ENCODE measurements at places on chromosomes 4 and X.

DNA sequence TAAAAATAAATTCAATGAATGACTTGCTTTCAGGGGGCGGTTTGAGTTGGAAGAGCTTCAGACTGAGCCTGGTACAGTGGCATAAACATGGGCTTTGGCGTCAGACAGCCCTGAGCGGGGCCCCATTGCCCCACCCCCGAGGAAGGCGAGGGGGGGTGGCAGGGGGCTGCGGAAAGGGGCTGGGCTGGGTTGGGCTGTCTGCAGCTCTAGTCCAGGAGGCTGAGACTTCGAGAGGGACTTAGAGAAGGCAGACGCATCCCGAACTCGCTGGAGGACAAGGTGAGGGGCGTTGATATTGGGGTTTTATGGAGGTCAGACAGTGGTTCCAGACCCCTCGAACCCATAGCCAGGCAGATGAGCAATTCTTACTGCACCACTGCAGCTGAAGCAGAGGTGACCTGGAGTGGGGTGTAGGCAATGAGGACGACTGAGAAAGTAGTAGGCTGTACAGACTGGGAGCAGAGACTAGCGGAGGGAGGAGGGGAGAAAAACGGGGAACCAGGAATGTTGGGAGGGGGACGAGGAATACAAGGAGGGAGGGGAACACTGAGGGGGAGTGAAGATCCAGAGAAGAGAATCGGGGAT lies at the start of gene MAGED2:
Gene MAGED2, plus strand, starts transcription at position 222 of the 585 bp plus-strand sequence. CDS start 1,587 bp downstream, outside the sequence.
- no peak for DNase-seq

DNA sequence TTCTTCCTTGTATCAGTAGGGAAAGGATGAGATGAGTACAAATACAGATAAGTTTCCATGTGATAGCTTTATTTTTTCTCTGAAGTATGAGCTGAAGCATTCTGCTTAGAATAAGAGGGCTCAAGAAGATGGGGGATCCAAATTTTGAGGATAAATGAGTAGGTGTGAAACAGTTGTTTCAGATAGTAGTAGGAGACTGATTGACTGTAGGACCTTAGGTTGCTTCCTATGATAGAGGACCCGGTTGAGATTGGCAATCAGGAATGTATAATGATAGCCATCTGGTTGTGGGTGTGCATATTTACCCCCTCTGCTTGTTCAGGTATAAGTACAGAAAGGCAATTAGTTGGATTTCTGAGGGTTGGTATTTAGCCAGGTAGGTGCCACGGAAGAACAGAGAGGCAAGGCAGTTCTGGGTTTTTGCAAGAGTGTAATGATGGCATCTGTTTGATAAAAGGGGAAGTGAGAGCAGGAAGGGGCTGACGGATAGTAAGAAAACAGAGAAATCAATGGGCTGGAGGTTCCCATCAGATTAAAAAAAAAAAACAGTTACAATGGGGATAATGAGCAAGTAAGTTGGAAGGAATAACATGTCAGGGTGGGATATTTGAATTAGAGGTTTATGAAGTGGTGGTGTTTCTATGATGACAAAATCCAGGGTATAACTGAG lies 13.7 kb downstream of the OCRL start:
- DNase-seq = no peak

DNA sequence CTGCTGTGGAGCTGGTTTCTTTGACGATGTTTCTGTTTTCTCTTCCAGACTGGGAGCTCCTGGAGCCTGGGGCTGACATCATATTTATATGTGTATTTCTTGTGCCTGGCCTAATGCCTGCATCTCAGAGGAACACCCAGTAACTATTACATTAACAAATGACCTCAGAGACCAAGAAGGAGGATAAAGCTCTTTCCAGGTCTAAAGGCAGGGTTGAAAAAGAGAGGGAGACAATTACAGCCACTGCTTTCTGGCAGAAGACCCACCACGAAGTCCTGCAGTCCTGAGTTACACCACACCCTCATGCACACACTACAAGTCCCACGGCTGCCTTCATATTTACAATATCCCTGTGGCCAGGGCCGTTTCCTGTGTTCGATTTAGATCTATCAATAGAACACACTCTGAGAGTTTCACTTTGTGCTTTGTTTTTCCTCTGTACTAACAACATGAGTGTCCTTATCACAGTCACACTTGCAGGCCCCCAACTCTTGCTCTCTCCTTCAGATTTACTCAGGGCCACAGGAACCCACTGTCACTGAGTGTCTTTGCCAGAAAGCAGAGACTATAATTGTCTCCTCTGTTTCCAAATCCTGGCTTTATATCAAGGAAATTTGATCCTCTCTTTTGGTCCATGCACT lies 535.5 kb downstream of the MID1IP1 start:
- DNase-seq = no peak

- DNase-seq = no peak
Observed at GRCh38 chr4:48296365-48296764, 26.7 kb upstream of the TEC start.

DNA sequence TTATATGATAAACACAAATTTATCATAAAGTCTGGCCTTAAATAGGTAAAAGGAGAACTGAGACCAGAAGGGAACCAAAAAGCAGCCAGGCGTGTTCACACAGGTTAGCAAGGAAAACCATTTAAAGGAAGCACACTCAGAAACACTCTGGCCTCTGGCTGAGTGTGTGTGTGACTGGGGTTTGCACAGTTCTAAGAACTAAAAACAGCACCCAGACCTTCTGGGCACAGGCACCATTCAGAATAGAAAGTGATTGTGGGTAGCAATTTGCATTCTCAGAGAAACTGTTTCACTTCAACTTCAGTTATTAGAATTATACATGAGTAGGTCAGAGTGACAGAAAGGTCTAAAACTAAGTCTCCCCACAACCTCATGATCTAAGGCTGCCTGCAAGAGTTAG lies 10.0 kb downstream of the GPR82 start:
- DNase-seq = no peak

DNA sequence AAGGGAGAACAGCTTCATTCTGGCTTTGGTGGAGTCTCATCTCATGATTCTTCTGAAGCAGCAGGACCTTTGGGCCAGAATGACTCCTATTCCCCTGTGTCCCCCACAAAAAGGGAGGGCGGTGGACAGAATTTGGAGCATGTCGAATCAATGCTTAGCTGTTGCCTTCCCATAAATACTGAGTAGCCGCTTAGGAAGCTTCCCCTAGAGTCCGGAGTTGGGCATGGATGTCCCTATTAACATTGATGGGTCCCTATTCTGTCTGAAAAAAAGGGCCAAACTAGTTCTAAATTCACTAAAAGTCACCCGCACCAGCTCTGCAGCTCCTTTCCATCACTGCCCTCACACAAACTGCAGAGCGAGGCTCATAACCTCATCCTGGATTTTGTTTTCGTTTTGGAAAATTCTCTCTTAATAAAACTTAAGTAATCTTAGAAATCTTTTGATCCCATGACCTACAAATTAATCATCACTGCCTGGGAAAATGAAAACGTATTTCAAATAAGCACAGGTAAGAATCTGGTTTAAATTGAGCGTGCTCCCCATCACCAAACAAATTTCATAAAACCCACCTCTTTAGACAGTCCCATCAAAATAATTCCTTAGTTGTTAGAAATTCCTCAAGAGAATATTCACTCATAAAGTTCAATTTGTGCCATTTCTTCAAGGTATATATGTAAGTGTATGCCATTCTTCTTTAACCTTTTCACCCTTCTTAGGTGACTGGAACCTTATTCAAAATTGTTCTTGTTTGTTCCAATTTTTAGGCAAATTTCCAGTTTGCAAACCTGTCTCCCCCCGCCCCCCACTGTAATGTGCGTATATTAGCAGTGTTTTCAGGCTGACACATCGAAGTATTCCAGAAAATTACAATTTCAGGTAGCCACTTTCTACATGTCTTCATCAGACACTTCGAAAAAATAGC lies 53.3 kb upstream of the NKAP start:
- no peak for DNase-seq

GRCh38 chr4:112973750-112974251 lies 75.7 kb upstream of the ANK2 start:
- no peak for DNase-seq

- DNase-seq = no peak
Observed at GRCh38 chrX:42220083-42220482, 296.7 kb upstream of the CASK start.

DNA sequence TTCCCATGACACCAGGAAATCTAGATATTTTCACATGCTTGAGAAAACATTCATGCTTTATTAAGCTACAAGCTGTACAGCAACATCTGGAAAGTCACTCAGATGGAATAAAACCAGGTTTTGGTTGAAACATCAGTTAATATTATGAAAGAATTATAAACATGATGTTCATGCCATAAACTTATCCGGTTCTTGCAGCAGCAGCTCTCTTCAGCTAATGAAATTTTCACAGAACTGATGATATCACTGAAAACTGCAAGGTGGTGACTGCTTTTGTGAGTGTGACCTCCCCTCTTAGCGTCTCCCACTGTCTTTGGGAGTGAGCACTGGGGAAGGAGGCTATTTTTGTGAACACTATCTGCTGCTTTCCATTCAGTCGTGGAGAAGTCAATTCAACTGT lies 56.9 kb downstream of the ARHGAP10 start:
- DNase-seq = no peak

GRCh38 chrX:154333837-154334271 lies 38.3 kb downstream of the TKTL1 start:
- no peak for DNase-seq

DNA sequence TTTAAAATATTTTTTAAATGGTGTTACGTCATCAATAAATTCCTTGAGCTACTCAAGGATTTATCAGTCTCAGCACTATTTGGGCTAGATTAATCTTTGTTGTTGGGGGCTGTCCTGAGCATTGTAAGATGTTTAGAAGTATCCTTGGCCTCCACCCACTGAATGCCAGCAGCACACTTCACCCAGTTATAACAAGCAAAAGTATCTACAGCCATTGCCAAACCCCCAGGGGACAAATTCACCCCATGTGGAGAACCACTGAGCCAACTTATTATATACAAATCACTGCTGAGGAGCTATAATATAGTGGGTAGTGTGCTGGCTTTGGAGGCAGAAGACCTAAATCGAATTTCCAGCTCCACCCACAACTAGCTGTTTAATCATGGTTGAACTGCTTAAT lies 58.3 kb downstream of the ATP10D start:
- DNase-seq = no peak

GRCh38 chr4:1693131-1693896 lies 9.2 kb upstream of the FAM53A start:
- no peak for DNase-seq

- no peak for DNase-seq
Observed at GRCh38 chr4:15513545-15513944, 43.9 kb downstream of the CC2D2A start.

- no peak for DNase-seq
Observed at GRCh38 chrX:9493936-9494335, 29.1 kb downstream of the TBL1X start.

GRCh38 chrX:115894087-115894486 lies 276.5 kb upstream of the AGTR2 start:
- peak; percentile 37 for DNase-seq

GRCh38 chr4:155032521-155033229 lies 175.8 kb upstream of the NPY2R start:
- no peak for DNase-seq

GRCh38 chrX:39421006-39421405 lies 619.7 kb downstream of the MID1IP1 start:
- no peak for DNase-seq

DNA sequence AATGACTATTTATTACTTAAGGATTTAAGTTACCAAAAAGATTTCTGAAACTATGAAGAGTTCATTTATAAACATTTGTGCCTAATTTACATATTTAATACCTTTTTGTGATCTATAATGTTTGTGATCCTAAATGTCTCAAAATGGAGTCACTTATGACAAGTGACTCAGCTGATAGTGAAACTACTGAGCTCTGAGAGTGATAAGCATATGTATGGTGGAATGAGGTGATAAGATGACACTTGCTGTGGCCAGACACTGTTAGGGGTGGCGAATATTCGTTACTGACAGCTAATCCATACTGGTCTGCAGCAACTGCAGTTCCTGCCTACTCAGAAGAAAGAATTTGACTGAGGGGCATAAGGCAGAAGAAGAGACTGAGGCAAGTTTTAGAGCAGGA lies 5.5 kb upstream of the NXF3 start:
- DNase-seq = no peak

DNA sequence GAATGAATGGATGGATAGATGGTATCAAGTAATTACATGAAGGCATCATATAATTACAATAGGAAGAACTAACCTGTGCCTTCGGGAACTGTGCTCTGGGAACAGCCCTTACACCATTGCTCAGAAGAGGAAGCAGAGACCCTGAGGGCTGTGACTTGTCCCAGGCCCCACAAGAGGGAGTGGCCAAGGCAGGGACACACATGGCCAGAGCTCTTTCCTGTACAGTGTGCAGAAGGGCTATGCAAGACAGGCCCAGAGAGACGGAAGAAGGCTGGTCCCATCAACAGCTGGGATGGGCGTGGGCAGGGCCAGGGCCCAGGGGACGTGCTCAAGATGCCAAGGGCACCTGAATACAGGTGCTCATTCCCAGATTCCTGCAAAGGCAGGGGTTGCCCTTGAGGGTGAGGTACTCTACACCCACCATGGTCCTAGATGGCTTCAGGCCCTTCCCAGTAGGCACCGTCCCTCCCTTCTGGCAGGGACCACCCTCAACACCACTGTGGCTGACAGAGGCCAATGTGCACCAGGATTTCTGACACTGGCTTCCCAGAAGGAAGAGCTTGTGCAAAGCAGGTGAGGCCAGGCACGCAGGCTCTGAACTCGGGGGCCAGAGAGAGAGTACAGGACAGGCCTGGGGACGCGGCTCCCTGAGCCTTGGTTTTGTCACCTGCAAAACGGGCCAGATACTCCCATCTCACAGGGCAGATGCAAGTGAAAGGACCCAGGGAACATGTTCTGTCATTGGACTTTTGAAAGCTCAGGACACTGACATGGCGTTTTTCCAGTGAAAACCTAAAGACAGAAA lies 1.7 kb downstream of the EVC2 start:
- DNase-seq = no peak

DNA sequence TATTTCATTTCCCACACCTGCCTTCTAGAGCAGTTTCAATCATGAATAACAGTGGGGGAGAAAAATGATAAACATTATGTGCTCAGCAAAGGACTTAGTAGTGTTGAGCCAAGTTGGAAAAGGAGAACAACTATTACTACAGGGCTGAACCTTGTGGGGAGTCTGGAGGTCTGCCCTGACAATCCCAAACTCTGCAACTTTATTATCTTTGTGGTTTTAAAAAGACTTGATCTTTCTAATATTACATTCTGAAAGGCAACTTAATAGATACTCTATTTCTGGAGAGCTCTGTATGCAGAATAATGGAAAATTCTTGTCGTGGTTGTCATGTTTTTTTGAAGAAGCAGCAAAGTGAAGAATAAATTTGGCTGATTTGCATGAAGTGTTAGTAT lies 116.1 kb downstream of the SPCS3 start:
- no peak for DNase-seq

DNA sequence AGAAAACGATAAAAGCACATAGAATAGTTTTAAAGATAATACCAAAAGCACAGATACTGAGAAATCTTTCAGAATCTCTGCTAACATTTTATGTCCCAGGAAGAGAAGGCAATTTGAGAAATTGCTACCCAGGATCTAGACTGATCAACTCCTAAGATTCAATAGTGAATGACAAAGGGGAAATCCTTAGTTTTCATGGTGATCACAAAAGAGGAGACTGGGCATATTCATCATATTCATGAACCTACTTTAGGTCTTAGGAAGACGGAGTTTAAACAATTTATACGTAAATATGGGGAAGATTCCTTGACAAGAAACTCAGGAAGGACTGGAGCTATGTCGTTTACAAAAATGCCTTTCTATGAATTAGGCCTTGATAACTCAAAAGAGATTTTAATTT lies 87.3 kb downstream of the SHISA3 start:
- DNase-seq = no peak
